GM12878 (cell line): ENCODE measurements at places on chromosomes 7 and 10. TPM values are rescaled to one million over a fixed set of nuclear protein-coding genes. Genes with fewer than 3 reads are reported as not detected.

DNA sequence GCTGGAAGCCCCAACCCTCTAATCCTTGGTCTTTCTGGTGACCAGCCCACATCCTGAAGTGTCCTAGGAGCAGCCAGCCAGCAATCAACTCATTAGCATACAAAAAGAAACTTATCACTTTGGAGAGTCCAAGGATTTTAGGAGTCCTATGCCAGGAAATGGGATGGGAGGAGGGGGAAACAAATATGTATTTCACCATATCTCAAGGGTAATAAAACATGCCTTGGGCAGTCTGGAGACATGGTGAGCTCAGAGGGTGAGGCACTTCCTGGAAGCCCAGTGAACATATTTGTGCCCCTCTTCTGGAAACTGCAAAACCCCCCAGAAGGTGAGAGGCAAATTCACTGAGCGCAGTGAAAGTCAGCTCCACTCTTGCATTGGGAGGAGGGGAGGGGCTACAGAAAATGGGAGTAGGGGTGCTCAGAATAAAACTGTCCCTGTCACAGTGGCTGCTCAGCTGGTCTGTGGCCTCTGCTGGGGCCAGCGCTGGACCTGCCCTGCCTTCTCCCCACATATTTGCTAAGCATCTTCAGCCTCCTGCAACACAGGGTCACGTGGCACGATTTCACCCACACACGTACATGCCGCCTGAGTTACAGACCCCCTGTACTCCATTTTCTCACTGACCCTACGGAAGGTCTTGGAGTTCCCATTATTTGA is 17.7 kb upstream of the ZMIZ1 start:
- no peak for DNase-seq

DNA sequence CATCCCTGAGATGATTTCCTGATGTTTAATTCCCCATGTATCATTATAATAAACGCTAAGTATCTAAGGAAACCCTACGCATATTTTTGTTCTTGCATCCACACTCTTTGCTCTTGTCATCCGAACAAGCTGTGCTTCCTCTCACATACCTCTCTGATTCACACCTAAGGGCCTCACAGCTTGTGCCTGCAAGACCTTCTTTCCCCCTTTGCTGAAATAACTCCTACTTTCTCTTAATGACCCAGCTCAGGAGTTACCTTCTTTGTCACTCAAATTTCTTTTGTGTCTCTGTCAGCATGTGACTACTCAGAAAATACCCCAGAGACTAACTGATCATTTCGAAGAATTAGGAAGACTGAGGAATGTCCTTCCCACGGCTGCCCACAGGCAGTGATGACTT is 209.3 kb upstream of the IMMP2L start:
- DNase-seq: no peak

- DNase-seq: no peak
These were observed 10.4 kb downstream of the ABLIM1 start for GRCh38 chr10:114647545-114648138.

The GRM3 gene
- polyA plus RNA-seq: 0.19 TPM in 1 of 2 replicates, not detected in the other

The GIMAP1 gene
- polyA plus RNA-seq: 0.58 and 0.75 TPM in 2 replicates
